Fibroblast of pulmonary artery (primary cell): ENCODE measurements at places on chromosomes 12 and 14.
A peak's percentile ranks its signal among the peaks of the same experiment; 100 is the strongest.

- no peak for DNase-seq
These were observed 71.1 kb downstream of the USP15 start for GRCh38 chr12:62331306-62331705.

- peak; percentile 15 for DNase-seq
These were observed 66.3 kb downstream of the ETNK1 start for GRCh38 chr12:22691319-22691718.

DNA sequence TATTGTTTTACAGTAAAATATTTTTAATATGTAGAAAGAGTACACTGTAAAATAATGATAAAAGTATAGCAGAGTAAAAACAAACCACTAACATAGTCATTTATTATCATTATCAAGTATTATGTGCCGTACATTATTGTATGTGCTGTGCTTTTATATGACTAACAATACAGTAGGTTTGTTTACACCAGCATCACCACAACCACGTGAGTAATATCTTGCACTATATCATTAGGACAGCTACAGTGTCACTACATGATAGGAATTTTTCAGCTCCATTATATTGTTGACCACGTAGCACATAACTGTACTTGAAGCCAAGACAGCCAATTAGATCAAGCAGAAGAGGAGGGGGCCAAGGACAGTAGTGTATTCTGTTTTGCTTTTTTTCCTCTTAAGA, 415.4 kb downstream of the RAD51B start:
- no peak for DNase-seq

GRCh38 chr14:59771577-59771976, 99.0 kb downstream of the RTN1 start:
- peak; percentile 85 for DNase-seq
